Activated CD8-positive, alpha-beta memory T cell treated with anti-CD3 and anti-CD28 coated beads for 4 hours (primary cell): ENCODE measurements at places on chromosomes 11 and 22.

DNA sequence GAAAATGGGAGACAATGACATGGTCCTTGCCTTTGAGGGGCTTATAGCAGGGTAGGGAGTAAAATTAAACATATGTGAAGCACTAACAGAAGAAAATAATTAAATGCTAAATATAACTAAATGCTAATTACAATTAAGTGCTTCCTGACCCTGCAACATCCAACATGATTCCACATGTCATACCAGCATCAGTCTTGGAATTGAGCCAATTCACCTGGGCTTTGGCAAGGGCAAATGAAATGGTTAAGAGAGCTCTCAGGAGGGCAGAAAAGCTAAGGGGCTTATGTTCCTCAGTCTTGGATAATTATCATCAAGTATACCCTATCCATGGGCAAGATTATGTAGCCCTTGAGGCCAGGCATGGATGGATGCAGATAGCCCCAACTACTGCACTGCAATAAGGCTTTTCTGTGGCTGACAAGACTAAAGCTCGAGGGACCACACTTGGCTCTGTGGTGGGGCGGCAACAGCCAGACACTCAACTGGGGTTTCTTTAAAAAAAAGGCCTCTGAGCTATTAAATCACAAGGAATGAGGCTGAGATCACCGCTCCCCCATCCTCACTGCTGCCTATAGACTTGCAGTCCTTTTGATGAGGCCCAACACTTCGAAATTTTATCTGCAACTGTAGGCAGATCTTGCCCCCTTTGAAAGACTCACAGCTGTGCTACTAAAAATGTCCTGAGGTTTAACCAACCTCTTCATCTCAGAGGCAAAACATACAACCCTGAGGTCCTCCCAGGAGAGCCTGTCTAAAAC lies 39.0 kb downstream of the IL18BP start:
- DNase-seq: no peak

GRCh38 chr22:27349456-27349855 lies 452.1 kb downstream of the MN1 start:
- DNase-seq: no peak

GRCh38 chr11:8386134-8386864 lies 122.6 kb upstream of the LMO1 start:
- DNase-seq: no peak

- DNase-seq: no peak
These were observed 29.8 kb downstream of the ADAMTS15 start for GRCh38 chr11:130478204-130478701.

DNA sequence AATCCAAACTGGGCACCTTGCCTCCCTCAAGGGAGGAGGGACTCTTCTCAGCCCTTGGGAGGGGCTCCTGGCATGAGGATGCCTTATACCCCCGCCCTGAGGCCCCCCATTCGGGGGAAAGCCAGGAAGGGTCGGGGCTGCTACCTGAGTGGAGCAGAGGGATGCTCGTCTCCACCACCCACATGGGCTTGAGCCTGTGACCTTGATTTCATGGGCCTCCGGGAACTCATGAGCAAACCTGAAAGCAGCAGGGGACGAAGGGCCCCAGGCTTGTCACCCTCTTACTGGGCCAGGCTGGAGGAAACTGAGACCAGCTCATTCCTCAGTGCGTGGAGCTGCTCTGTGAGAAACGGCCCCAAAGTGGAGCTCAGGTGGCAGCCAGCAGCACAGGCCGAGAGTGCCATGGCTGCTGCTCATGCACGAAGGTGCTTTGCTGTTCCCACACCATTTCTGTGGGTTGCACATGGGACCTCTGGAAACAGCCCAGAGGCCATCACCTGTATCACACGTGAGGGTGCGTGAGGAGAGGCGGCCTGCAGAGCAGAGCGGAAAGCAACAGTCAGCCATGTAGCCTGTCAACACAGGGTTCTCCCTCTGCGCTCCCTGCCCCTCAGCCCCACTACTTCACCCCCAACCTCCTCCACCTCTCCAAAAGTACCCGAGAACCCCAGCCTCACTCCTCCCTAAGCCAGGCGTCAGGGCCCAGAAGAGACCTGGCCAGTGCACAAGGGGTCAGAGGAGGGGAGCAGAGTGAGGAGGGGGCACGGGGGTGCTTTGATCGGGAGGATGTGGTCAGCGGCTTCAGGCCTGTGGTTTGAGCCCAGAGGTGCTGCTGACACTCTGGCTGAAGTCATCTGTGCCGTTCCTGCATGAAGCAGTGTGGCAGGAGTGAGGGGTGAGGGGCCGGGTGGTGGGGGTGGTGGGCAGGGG lies 14.1 kb upstream of the IL2RB start:
- peak; percentile 31 for DNase-seq

GRCh38 chr22:47147572-47147971 lies 385.1 kb downstream of the TBC1D22A start:
- no peak for DNase-seq

- no peak for DNase-seq
These were observed 61.1 kb downstream of the FDX1 start for GRCh38 chr11:110490886-110491285.

DNA sequence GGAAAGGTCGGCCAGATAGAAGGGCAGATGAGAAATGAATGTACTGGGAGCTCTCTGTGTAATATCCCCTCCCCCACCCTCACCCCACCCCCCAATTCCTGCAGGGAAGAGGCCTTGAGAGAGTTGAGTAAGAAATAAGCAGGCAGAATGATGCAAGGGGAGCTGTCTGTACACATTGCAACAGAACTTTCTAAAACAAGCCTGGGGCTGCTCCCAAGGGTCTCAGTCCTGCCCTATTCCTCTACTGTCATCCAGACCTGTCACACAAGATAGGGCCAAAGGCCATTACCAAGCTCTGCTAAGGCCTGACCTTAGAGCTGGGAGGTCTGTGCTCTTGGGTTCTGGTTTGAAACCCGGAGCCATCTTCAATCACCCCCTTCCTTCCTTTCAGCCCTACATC lies 5.7 kb upstream of the DGAT2 start:
- DNase-seq: no peak

DNA sequence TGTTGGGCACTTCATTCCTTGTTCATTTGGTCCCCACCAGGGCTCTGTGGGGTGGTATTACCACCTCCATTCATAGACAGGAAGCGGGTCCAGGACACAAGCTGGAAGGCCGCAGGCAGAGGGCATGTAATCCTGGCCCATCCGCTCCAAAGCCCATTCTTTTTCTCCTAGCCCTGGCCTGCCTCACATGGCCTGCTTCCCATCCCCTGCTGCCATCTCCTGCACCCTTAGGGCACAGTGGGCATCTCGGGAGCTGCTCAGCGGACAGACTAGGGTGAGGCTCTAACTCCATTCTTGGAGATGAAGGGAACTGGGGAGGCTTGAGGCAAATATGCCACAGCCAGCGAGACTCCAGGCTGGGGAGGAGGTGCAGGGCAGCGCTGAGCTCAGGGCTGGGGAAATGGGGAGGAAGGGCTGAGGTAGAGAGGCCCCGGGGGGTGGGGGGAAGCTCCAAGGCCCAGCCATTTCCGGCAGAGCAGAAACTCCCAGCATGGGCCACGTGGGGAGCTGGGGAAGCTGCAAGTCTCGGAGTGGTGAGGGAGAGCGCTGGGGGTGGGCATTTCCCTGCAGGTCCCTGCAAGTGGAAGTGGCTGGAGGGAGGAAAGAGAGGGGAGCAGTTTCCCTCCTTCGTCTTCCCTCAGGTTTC lies 14.3 kb upstream of the BCL9L start:
- no peak for DNase-seq

DNA sequence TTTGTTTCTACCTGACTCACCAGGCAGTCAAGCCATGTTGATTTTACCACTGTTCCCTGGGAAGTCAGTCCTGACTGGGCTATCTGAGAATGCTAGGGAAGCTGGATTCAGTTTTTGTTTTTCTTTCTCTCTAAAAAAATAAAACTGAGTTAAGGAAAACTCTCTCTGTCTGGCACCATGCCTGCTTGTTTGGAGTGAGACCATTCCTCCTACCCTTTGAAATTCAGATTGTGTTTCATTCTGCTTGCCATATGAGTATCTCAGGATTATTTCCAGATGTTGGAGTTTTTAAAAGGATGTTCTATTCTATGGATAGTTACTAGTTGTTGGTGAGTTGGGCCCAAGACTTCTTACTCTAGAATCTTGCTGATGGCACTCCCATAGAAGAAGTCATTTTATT lies 1917.0 kb downstream of the LRRC4C start:
- no peak for DNase-seq

DNA sequence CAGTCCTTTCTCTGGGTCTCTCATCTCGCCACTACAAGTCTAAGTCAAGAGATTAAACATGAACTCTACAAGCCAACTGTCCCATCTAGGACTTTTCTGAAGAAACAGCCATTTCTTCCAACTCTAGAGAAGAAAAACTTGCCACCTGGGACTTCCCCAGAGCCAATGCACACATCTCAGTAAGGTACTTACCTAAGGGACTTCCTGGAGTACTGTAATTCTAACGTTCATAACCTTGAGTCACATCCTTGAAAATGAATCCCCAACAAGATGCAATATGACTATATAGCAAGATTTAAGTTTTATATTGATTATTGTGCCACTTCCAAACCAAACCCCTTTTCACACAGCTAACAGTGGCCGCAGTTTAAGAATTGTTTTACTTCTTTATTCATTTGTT lies 11.9 kb upstream of the ISX start:
- no peak for DNase-seq

- DNase-seq: no peak
These were observed 7.5 kb downstream of the ALDH3B2 start for GRCh38 chr11:67666676-67667489.

DNA sequence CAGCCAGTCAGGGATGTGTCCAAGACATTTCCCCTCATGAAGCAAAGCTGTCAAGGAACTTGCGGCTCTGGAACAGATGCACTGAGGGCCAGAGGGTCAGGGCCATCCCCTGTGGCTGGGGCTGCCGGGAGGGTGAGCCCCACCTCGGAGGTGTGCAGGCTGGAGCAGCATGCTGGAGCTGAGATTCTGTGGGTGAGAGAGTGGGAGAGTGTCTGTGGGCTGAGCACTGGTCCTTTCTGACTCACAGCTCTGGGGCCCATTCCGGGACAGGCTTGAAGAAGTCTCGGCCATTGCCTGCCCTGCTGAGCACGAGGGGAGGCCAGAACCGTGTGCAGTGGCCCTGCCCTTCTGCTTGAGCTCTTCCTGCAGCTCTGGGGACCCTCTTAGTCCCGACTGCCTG lies 2.1 kb downstream of the OMP start:
- DNase-seq: no peak

- DNase-seq: no peak
These were observed 147.4 kb downstream of the TRIM29 start for GRCh38 chr11:119990309-119991021.

- no peak for DNase-seq
These were observed 69.7 kb upstream of the BMAL1 start for GRCh38 chr11:13207665-13208594.

DNA sequence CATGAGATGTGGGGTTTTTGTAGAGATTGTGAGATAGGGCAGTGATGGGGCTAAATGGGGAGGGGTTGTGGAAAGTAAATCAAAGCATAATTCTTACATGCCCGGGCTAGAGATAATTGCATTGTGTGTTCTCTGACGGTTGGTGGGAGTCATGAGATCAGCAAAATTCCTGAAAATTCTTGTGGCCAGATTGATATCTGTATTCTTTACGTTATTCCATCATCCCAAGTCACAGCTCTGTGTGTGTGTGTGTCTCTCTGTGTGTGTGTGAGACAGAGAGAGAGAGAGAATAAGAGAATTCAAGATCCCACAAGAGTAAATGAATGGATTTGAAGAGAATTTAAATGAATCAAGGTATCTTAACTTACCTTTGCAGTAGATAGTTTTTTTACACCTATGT lies 138.6 kb upstream of the ARHGAP20 start:
- no peak for DNase-seq

GRCh38 chr22:39731881-39732555 lies 161.5 kb downstream of the CACNA1I start:
- DNase-seq: no peak

DNA sequence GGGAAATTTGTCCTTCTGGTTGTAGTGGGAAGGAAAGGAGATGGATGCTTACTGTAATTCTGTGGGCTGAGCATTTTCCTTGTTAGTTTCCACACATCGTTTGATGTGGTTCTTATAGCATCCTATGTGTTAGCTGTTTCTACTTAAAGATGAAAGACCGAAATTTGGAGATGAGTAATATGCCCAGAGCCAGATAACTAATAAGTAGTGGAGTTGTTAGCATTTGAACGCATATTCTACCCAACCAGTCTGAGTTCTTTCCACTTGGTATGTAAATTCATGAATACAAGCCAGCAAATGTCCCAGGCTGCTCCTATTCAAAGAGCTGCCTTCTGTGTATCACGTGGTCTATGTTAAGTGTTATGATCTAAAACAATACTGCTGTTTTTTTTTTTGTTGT lies 14.6 kb downstream of the SPECC1L start:
- DNase-seq: no peak

- DNase-seq: no peak
These were observed 105.5 kb downstream of the C11orf87 start for GRCh38 chr11:109527496-109527895.

DNA sequence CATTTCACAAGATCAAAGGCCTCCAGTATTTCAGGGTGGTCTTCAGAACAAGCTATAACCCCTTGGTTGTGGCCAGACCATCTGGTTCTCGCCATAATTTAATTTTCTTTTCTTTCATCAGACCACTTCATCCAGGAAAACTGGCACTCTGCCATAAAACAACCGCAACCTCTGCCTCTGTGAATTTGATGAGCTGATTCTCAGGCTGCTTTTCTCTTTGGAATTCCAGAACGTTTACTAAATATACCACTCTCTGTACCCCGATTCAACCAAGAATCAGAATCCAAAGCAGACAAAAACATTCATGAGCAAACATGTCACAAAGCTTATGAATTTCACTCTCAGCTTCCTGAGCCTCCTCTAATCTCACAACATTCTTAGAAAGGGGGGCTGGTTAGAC lies 331.8 kb upstream of the SYN3 start:
- no peak for DNase-seq

- no peak for DNase-seq
These were observed 2.7 kb downstream of the ST3GAL4 start for GRCh38 chr11:126357969-126358762.

DNA sequence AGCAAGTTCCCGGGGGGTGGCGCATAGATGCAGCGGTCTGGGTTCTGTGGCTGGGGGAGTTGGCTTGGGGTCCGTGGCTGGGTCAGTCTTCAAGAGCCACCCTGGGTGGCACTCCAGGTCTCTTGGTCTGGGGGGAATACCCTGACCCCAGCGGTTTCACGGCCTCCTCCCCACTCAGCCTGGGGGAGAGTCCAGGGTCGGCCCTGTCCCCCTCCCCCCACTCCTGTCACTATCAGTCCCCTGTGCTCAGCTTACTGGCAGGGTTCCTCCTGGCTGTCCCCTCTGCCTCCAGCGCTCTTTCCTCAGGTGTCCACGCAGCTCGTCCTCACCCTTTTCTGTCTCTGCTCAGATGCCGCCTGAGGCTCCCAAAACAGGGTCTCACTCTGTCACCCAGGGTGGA lies 68.5 kb upstream of the PARVG start:
- no peak for DNase-seq

DNA sequence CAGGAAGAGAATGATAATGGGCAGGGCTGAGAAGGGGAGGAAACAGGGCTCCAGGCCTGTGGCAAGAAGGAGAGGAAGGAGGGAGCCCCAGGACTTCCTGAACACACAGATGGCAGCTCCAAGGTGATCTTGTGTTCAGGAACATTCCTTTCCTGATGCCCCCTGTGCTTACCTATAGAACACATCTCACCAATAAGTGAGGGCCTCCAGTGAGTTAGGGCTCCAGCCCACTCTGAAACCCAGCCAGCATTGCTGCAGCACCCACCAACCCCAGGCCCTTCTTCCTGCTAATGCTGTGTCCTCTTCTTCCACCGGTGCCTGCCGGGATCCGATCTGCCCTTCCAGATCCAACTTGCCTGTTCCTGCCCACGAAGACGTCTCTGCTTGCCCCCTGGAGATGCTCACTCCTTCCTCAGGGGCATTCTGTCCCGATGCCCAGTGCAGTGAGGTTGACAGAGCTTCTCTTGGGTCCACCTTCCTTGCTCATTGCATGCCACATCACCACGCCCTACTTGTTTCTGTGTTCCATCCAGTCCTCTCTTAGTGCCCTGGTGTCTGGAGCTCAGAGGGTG lies 17.4 kb downstream of the ANKK1 start:
- no peak for DNase-seq
